ENCODE measurements at places on chromosomes 16 and 17.
A peak's percentile ranks its signal among the peaks of the same experiment; 100 is the strongest.

DNA sequence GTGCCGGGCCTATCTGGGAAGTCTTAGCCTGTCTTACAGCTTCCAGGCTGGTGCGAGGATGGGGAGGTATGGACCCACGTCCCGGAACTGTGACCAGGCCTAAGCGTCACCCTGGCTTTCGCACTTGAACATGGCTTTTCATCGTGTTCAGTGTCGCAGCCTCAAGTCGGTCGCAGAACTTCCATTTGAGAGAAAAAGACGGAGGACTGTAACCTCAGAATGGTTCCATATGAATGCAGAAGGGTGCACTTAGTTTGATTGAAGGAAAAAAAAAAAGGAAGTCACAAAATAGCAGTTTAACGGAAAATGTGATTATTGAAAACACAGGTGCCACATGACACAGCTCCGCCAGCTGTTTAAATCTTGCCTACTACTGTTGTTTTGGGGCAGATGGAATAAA is 30.2 kb upstream of the JPT2 start:
- DNase-seq, result no peak

DNA sequence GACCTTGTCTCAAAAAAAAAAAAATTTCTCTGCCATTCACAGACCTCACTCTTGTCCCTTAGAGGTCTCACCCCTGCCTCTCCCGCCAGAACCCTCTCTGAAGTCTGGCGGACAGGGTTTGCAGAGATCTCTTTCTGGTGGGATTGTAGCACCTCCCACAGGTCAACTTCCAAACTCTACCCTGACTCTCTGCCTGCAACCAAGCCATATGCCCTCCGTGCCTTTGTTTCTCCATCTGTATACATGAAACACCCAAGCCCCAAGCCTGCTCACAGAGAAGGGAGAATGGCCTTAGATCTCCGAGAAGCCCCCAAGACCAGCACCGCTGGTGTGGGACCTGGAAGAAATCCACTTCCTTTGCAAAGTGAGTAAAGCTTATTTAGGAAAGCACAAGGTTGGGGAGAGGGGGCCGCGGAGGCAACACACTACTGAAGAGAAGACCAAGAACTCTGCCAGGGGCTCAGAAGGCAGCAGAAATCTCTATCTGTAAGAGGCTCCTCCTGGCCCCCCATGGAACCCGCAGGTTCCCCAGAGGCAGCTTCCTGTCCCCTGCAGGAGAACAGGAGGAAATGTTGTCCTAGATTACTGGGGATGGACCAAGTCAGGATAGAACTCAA is 219.9 kb downstream of the C16orf78 start:
- no peak for DNase-seq

- peak; percentile 21 for DNase-seq
Observed at GRCh38 chr17:64259922-64260321, 3.1 kb downstream of the TEX2 start.

DNA sequence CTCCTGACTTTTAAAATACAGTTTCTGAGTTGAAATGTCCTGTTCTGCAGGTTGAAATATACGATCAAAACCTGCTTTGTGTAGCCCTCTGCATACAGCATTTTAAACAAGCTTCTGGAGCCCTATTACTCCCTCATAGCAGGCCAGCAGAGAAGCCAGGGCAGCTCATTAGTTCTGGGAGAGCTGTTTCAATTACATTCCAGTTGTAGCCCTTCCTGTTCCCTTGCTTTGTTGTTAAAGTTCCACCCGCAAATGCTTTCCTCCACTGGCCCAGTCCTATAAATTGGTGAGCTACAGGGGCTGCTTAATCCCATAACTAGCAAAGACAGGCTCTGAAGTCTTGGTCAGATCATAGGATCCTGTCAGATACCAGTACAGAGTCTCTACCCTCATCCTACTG is 162.5 kb downstream of the SLC39A11 start:
- no peak for DNase-seq

DNA sequence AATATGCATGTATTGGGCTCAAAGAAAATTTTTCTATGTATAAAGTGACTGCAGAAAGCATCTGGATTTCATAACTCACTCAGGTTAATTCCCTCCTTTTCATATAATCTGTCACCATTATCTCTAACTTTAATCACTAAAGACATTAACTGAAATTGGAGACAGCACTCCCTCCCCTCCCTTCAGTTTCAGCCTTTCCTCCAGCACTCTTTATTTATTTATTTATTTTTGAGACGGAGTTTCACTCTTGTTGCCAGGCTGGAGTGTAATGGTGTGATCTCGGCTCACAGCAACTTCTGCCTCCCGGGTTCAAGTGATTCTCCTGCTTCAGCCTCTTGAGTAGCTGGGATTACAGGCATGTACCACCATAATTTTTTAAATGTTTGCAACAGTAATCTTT is 43.1 kb downstream of the CDH8 start:
- DNase-seq, result no peak
